ENCODE measurements at places on chromosomes 3 and 15.

- no peak for DNase-seq
Observed at GRCh38 chr3:136149667-136150066, 46.5 kb downstream of the MSL2 start.

GRCh38 chr3:120796976-120797375, 54.4 kb downstream of the GTF2E1 start:
- no peak for DNase-seq

DNA sequence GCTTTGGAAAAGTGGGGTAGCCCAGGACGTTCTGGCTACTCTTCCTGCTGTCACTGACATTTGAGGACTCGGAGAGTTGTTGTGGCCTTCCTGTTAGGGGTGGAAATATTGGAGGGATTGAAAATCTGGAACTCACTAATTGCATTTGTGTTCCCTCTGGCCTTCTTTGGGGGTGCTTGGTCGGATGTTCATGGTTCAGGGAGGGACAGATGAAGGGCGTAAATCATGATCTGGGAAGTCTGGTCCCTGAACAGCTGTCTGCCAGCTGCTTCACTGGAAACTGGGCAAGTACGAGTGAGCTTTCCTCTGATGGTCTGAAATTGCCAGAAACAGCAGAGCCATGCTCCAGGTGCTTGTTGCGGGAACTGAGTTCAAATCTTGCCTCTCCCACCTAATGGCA, 327.8 kb upstream of the C2CD4B start:
- DNase-seq = no peak

- no peak for DNase-seq
Observed at GRCh38 chr3:113264283-113265131, 53.1 kb downstream of the BOC start.

- DNase-seq = no peak
Observed at GRCh38 chr15:56972426-56972825, 54.0 kb downstream of the TCF12 start.

GRCh38 chr15:38849046-38849445, 284.4 kb upstream of the RASGRP1 start:
- no peak for DNase-seq

- DNase-seq = no peak
Observed at GRCh38 chr3:54578417-54578816, 349.4 kb downstream of the LRTM1 start.

- DNase-seq = no peak
Observed at GRCh38 chr3:73808862-73809509, 184.2 kb upstream of the PDZRN3 start.

GRCh38 chr3:101466465-101467309, 46.3 kb downstream of the SENP7 start:
- peak; percentile 30 for DNase-seq

DNA sequence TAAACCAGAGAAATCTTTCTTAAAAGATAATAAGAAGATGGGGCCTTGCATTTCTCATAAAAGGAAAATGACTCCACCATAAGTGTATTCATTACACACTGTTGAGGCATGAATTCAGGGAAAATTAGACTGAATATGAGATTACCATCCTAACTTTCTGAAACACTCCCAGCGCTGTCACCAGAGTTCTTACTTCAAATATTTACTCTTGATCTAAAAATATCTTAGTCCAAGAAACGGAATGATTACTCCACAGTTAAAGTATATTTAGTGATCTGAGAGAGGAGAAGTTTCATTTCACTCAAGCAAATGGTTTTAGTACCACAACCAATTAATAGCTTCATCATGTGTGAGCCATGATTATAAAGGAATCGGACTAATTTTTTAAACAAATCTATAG, 300.3 kb downstream of the ZBTB20 start:
- DNase-seq = no peak

DNA sequence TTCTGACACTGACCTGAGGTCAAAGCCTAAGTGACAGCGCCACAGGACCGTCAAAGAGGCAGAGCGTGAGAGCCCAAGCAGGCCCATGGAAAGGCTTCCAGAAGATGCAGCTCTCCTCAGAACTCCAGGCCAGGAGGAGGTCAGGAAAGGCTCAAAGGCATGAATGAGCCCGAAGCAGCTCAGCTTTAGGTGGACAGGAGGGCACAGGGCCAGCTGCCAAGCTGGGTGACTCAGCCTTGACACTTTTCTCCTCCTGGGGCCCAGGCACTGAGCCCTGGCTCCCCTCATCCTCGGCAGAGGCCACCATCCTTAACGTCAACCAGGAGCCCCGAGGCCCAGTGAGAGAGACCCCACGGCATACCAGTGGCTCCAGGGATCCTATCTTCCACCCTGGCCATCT, 62.9 kb downstream of the ADCY5 start:
- no peak for DNase-seq

- no peak for DNase-seq
Observed at GRCh38 chr15:42155546-42156242, 742 bp downstream of the PLA2G4F start.

- DNase-seq = no peak
Observed at GRCh38 chr15:97733373-97733772, 227.1 kb upstream of the ARRDC4 start.

DNA sequence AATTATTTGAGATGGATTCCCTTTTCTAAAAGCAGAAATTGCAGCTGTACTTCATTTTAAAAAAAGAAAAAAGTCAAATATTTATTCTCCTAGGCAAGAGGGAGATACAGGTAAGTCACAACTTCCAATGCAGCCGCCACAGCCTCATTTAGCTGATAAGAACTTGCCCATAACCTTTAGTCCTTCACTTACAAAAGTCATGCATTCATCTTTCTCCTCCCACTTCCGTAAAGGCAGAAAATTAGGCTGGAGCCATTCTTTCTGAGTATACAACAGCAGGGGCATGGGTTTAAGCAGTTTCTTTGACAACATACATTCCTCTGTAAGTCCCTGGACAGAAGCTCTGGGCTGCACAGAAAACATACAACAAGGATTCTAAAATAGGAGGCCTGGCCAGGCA, 4.3 kb downstream of the SUCLG2 start:
- DNase-seq = no peak

DNA sequence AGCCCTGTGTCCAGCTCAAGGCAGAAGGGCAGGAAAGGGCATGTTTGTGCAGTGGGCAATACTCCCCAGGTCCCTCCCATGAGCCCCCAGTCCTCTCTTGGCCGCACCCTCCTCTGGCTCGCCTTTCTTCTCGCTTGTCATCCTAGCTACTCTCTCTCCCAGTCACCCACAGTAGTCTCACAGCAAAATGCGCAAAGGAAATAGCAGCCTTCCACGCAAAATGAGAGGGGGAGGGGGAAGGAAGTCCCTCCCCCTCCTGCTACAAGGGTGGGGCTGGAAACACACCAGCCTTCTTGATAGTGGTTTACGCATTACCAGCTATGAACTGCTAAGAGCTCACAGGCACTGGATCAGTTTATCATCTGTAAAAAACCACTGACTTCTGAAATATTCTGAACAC, 83.8 kb downstream of the GADL1 start:
- no peak for DNase-seq

GRCh38 chr3:135908225-135908624, 57.3 kb upstream of the PPP2R3A start:
- no peak for DNase-seq

- no peak for DNase-seq
Observed at GRCh38 chr3:53823956-53824657, 22.1 kb downstream of the CHDH start.

DNA sequence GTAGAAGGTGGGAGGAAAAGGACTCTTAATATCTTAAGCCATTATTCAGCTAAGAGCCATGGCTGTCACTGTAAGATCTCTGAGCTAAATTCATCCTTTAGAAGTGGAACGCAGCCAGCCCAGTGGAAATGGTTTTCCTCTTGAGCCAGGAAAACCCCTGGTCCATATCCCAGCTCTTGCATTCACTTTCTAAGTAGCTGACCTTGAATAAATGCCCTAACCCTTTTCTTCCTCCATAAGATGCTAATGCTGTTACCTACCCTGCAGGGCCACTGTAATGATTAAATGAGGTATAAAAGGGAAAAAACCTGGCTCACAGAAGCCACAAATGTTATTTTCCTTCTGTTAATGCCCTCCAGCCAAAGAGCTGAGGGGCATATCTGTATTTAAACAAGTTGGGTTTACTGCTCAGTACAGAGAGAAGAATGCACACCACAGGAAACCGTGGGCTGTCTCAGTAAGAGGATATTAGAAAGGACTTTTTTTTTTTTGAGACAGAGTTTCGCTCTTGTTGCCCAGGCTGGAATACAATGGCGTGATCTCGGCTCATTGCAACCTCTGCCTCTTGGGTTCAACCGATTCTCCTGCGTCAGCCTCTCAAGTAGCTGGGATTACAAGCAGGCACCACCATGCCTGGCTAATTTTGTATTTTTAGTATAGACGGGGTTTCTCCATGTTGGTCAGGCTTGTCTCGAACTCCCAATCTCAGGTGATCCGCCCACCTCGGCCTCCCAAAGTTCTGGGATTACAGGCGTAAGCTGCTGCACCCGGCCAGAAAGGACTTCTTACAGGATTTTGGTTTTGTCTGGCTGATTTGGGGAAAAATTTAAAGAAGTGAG, 6.8 kb downstream of the UBL7 start:
- DNase-seq = no peak

GRCh38 chr15:85492406-85492805, 112.0 kb downstream of the AKAP13 start:
- no peak for DNase-seq

DNA sequence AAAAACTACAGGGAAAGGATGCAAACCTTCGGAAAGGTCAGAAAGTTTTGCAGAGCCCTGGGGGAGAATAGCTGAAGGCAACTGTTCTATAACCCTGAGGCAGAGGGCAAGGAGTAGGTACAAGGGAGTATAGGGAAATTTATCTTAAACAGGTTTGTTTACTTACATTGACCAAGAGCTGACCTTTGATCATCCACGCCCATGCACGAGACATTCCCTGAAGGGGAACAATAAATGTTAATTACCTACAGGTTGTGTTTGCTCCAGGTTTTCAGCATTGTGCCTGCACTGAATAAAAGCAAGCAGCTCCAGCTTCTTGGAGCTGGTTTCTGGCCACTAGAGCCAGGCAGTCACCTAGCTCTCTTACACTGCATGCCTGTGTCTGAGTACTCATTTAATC, 524.5 kb upstream of the TGFBR2 start:
- DNase-seq = no peak

DNA sequence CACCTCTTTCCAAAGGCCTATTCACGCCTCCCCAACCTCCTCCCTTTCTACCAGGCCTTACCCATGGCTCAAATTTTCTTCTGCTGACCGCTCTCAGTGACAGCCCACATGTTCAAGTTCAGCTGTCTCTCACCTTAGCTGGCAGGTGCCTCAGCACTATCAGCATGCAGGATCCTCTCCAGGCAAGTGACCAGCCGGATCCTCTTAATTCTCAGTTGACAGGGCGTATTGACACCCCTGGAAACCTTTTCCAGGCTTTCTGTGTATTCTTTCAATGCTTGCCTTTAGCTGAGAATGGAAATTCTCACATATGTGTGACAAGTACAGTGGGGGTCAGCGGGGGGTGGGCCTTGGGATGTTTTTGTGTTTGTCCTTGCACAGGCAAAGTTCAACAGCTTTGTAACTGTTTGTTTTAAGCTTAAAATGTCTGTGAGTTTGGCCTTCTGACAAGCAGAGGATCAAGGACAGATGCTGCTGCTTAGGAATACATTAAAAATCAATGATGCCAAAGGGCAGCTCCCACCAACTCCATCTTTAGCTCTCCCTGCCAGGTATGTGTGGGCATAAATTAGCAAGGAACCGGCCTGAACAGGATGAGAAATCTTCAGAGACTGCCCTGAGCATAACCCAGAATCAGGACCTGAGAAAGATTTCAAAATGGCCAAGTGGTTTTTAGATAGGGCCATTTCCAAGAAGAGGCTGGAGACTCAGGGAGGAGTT, 17.4 kb upstream of the BDH1 start:
- no peak for DNase-seq

- DNase-seq = no peak
Observed at GRCh38 chr15:87155771-87156170, 1076.1 kb downstream of the AGBL1 start.

DNA sequence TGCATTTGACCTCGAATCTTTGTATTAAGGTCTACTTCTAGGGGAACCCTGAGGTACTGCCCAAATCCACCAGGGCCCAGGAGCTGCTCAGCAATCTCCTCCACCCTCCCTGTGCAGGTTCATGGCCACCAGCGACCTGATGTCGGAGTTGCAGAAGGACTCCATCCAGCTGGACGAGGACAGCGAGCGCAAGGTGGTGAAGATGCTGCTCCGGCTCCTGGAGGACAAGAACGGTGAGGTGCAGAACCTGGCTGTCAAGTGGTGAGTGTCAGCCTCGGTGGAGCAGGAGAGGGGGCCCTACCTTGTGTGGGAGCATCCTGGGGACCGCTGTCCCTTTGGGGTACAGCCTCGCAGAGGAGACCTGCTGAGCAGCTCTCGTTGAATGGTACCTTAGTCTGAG, 6.9 kb downstream of the CAND2 start:
- no peak for DNase-seq

- no peak for DNase-seq
Observed at GRCh38 chr15:101256757-101257156, 4.9 kb upstream of the CHSY1 start.

- DNase-seq = no peak
Observed at GRCh38 chr15:81302701-81303109, 21.2 kb downstream of the STARD5 start.

- no peak for DNase-seq
Observed at GRCh38 chr3:44179246-44179645, 62.4 kb upstream of the TOPAZ1 start.

- DNase-seq = no peak
Observed at GRCh38 chr3:115322901-115323300, 175.8 kb upstream of the ZBTB20 start.

GRCh38 chr15:52246686-52247431, 48.7 kb downstream of the MYO5C start:
- DNase-seq = no peak

DNA sequence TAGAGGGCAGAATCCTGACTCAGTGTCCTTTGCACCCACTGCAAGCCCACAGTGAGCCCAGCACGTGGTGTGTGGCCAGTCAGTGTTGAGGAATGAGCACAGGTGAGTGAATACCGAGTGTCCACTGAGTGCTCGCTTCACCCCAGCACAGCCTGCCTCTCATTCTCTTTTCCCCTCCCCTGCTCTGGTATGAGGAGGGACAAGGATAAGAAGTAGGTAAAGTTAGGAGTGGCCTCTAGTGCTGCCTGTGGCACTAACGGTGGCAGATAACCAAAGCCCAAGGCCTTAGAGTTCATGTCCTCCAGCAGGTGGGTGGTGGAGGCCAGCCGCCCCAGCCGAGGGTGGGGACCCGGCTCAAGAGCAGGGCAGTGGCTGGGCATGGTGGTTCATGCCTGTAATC, 38.0 kb downstream of the PRKCD start:
- no peak for DNase-seq

DNA sequence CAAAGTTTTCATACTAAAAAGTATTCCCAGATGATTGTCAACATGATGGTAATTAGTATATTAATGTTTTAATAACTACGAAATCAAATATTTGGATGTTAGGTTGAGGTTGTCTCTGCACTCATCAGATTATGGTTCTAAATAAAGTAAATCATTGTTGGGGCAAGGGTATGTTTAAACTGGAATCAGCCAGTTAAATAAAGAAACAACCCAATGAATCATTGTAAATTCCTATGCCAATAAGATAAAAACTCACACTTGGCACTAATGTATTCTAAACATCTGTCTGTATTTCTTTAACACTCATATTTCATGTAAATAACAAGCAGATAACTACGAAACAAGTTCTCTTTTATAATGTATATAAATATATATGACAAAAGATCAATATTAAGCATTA, 92.7 kb downstream of the PEAK1 start:
- no peak for DNase-seq

- no peak for DNase-seq
Observed at GRCh38 chr15:98649472-98650416, 1.4 kb downstream of the IGF1R start.

All from T-helper 1 cell (primary cell).